ENCODE measurements at places on chromosomes 3 and 15. TPM values are rescaled to one million over a fixed set of nuclear protein-coding genes. Genes with fewer than 3 reads are reported as not detected.

C3orf20 gene
- polyA plus RNA-seq = not detected

A4GNT gene
- polyA plus RNA-seq = not detected

EXOG gene
- polyA plus RNA-seq = 8.2 TPM

CFAP20DC gene
- polyA plus RNA-seq = 2.9 TPM

FGF12 gene
- not detected for polyA plus RNA-seq

POTEB3 gene
- polyA plus RNA-seq = not detected

RSL24D1 gene
- 91.2 TPM for polyA plus RNA-seq

GOLGA8O gene
- not detected for polyA plus RNA-seq

TPRG1 gene
- not detected for polyA plus RNA-seq

TFRC gene
- polyA plus RNA-seq = 64.1 TPM

SPINK8 gene
- polyA plus RNA-seq = not detected

CRBN gene
- polyA plus RNA-seq = 45.7 TPM

UTS2B gene
- polyA plus RNA-seq = 0.61 TPM

TRIM69 gene
- polyA plus RNA-seq = 9.8 TPM

ADCY5 gene
- 0.09 TPM for polyA plus RNA-seq

ADAMTS9 gene
- polyA plus RNA-seq = 0.68 TPM

ANKRD63 gene
- not detected for polyA plus RNA-seq

SHF gene
- 0.93 TPM for polyA plus RNA-seq

IGF2BP2 gene
- 62.5 TPM for polyA plus RNA-seq

SPSB4 gene
- polyA plus RNA-seq = not detected

AQP9 gene
- not detected for polyA plus RNA-seq

GABPB1 gene
- polyA plus RNA-seq = 25.7 TPM

SCAANT1 gene
- not detected for polyA plus RNA-seq

NR2E3 gene
- polyA plus RNA-seq = 0.65 TPM

KBTBD12 gene
- polyA plus RNA-seq = not detected

PRSS50 gene
- polyA plus RNA-seq = not detected

LRRC31 gene
- polyA plus RNA-seq = not detected

PCSK6 gene
- 0.19 TPM for polyA plus RNA-seq

COMMD2 gene
- polyA plus RNA-seq = 71.0 TPM

MCTP2 gene
- polyA plus RNA-seq = 0.70 TPM

HESX1 gene
- 0.58 TPM for polyA plus RNA-seq

PFKFB4 gene
- 12.1 TPM for polyA plus RNA-seq

TMEM207 gene
- not detected for polyA plus RNA-seq

KLHL6 gene
- polyA plus RNA-seq = not detected

GOLGA8T gene
- not detected for polyA plus RNA-seq

APBA2 gene
- 0.23 TPM for polyA plus RNA-seq

BOC gene
- 21.6 TPM for polyA plus RNA-seq

DTWD1 gene
- 104 TPM for polyA plus RNA-seq

UACA gene
- polyA plus RNA-seq = 128 TPM

SCN11A gene
- not detected for polyA plus RNA-seq
